ENCODE measurements at places on chromosomes 11 and 22. TPM values are rescaled to one million over a fixed set of nuclear protein-coding genes. Genes with fewer than 3 reads are reported as not detected.

DNA sequence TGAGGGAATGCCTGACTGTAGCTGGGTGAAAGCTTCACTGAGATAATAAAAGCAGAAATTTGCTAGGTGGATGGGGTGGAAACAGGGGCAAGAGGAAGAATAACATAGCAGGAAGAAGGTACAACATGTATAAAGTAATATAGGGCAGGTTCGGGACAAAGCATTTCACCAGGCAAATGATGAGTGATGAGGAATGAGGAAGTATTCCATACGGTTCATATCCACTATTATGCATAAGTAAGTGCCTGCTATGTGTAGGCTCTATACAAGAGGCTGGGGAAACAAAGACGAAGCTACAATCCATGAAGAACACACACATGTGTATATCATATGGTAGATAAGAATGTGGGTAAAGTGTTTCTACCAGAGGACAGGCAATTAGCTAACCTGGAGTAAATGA lies 7.9 kb downstream of the NDUFC2 start:
- no peak for DNase-seq

The DGAT2 gene
- total RNA-seq = 172 TPM

- no peak for DNase-seq
Measured at GRCh38 chr11:117197006-117197405, 2.2 kb upstream of the TAGLN start.

The CTSW gene
- 0.63 TPM for total RNA-seq

- DNase-seq = no peak
Measured at GRCh38 chr11:62068730-62069129, 55.1 kb upstream of the INCENP start.

- no peak for DNase-seq
Measured at GRCh38 chr22:20487715-20488114, 7.9 kb downstream of the KLHL22 start.

All from left lobe of liver (tissue), 2 donors.